ENCODE measurements at places on chromosomes 5 and 9.

GRCh38 chr9:109253637-109254284, 67.1 kb downstream of the EPB41L4B start:
- no peak for DNase-seq

DNA sequence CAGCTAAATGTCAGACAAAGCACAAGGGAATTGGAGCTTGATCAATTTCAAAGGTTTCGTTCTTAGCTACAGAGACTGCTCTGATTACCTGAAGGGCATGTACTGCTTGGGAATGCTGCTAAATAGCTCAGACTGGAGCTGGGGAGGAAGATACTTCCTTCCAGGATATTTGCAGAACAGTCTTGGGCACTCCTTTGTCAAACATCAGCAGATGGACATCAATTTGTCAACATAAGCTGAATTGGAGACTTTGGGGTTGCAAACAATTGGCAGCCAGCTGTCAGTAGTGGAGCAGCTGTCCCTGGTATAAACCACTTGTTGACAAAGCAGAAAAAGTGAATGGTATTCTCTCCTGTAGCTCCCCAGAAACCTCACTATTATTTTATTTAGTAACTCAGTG, 182.0 kb downstream of the CCDC192 start:
- no peak for DNase-seq

DNA sequence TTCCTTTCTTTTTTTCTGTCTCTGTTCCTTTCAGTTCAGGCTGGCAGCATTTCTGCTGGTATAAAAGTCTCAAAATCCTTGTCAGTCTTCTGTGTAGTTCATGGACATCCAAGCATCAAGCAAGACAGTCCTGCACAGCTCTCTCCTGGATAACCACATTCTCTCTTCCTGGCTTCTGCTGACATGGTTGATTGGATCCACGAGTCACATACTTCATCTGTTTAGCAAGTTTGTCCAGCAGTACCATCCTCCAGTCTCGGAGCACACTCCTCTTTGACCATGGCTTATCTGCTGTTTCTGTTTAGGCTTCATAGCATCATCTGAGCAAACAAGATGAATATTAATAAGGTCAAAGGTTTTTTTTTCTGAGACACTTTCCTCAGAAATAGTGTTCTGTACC, 220.8 kb downstream of the KDM4C start:
- no peak for DNase-seq

DNA sequence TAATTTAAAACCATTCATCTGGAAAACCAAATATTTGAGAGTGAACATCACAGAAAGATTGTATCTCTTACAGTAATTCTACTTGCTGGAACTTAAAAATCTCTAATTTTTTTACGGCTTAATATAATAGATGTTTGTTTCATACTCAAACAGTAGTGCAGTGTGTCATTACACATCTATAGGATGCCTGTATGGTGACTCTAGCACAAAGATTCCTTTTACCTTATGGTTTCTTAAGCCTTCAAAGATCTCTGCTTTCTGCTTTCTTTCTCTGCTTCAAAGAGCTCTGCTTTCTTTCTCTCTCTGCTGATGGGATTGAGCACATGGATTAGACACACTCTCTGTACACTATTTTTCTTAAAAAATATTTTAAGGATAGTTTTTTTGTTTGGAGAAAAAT, 374.0 kb upstream of the CDH9 start:
- no peak for DNase-seq

DNA sequence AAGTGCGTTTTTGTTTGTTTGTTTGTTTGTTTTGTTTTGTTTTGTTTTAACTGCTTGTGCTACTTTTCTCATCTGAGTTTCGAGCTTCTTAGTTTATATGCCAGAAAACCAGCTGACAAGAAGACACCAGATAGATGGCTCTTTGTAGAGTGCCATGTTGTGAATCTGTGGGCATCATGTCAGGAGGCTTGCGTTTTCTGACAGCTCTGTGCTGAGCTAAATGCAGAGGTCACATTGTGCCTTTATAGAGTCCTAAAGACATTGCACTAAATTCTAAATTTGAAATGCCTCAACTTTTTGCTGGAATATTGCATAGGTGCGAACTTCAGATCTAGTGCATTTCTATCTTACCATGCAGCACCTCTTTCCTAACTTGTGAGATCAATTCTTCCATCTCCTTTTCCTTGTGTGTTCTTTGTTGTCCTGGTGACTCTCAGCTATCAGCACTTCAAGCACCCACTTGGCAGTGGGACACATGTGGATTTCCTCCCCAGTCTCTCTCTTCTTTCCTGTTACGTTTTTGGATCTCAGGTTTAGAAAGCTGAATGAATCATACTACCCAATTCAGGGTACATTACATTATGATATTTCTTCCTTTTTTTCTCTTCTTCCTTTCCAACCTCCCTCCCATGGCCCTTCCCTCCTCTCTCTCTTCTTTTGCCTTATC, 379.0 kb upstream of the RPS23 start:
- no peak for DNase-seq

GRCh38 chr5:493758-494157, 30.5 kb downstream of the SLC9A3 start:
- no peak for DNase-seq

DNA sequence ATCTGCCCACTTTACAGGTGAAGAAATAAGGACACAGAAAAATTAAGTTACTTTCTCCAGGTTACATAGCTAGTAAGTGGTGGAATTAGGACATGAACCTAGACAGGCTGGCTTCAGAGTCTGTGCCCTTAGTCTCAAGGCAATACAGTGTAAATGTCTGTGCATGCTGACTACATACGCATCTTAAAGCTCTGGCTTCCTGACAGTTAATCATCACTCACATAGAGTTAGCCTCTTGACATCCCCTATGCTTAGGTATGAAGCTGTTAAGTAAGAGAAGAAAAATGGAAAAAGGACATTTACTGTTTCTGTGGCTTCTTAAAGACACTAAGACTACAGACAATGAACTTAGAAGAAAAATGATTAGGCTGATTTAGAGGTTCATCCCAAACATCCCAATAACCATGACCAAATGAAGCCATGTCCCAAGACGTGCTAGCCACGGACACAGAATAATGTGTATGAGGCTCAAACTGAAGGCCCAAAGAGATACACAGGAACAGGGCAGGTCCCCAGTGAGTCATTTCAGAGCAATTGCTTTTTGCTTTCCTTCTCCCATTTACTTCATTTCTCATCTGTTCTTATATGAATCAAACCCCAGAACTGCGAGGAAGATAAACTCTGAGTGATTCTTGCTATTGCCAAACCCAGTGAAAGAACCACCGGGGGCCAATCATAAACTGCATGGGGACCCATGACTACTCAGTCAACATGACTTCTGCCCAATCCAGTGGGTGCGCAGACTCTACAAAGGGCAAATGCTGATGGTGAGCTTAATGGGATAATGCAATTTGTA, 100.0 kb upstream of the IFNK start:
- DNase-seq, result no peak

GRCh38 chr9:78437296-78437695, 140.4 kb downstream of the PSAT1 start:
- no peak for DNase-seq

GRCh38 chr5:150167512-150167850, 903 bp downstream of the CDX1 start:
- DNase-seq, result no peak

DNA sequence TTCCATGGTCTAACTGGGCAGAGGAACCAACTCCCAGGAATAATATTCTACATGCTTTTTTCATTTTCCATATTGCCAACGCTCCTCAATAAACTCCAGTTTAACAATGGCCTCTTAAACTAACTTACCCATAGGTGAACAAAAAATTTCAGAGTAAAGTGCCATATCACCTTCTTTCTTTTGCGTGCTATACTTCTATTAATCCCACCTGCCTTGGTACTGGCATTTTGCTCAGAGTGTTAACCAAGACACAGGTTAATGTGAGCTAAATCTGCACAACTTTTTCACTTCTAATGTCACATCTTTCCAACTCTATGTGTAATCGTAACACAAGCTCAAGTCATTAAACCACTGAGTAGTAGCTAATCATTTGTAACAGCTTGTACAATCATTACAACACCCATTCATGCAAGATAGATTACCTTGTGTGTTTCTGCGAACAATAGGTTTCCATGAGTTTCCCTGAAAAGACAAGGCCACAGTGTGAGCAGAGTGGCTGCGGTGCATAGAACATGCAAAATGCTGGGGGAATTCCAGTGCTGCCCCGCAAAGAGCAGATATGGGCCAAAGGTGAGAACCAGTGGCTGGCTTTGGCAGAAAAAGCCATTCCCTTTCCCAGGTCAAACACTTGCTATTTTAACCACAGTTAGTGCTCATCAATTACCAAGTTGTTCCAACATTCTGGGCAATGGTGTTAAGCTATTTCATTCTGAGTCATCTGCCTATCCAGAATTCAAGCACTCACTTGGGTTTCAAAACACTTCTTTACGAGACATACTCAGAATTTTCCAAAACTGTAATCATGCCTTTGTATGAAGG, 42.8 kb downstream of the TIMD4 start:
- no peak for DNase-seq

DNA sequence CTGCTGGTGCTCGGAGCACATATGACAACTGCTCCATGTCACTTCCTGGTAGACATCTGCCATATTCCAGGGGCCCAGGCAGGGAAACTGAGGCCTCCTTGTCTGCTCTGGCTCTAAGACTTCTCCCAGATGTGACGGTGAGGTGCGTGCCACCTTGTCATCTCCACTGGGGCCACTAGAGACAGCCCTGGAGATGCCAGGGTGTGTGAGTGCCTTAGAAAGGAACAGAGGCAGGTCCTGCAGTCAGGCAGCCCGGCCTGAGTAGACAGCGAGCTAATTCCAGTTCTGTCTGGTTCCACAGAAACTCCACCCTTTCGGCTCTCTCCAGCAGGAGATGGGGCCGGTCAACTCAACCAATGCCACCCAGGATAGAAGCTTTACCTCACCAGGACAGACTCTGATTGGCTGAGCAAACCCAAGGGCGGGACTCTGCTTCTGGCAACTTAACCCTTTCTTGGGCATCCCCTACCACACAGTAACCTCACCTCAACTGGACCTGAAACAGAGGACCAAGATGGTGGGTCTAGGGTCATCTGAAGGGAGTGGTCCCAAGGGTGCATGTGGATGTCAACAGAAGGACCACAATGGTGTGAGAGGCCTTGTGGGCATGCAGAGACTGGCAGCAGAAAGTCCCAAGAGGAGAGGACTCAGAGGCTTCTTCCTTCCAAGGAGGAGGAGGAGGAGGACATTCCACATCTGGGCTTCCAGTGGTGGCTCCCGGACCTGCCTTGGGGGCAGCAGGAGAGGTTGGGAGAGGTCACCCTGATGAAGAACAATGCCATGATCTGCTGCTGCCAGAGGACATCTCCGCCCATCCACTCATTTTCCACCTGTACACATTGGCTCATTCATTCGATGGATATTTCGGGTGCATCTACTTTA, 77.7 kb downstream of the RGS3 start:
- DNase-seq, result peak; percentile 19

DNA sequence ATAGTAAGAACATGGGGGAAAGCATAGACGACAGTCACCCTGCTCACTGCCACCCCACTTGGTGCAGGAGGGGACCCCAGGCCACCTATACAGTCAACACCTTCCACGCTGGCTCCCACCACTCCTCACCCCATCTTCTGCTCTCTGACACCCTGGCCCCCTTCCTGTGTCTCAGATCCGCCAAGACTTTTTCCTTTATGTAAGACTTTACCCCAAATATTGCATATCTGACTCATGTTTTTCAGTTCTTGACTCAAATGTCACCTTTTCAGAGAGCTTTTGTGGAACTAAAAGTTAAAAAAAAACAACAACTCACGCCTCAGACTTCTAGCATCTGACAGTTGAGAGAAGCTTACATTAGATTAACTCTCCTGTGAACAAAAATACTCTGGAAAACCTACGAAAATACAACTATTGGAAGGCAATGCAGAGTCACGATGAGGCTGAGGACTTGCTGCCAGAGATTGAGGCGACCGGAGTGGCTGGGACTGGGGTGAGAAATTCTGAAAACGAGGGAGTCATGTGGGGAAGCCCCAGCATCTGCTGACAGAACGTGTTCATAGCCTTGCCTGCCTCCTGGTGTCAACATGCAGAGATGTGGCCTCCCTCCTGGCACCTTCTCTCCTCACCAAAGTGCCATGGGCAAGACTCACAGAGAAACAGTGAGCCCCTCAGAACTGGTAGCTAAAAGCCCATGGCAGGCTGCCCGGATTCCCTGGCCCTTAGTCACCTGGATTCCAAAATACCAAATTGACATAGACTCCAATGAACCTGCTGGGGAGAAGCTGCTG, 22.4 kb upstream of the FCN2 start:
- no peak for DNase-seq

DNA sequence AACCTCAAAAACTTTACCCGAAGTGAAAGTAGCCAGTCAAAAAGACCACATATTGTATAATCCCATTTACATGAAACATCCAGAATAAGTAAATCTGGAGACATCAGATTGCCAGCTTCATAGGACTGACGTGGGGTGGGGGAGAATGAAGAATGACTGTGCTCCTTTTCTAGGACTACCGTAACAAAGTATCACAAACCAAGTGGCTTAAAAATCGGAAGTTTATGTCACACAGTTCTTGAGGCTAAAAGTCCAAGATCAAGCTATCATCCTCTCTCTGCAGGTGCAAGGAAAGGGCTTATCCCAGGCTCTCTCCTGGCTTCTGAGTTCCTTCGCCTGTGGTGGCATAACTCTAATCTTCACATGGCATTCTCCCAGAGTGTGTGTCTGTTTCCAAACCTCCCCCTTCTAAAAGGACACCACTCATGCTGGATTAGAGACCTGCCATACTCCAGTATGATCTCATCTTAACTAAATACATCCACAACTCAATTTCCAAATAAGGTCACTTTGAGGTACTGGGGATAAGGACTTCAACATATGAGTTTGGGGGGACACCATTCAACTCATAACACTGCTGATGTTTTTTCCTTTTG, 25.5 kb downstream of the ADAM19 start:
- DNase-seq, result no peak

- DNase-seq, result no peak
Measured at GRCh38 chr9:115847216-115847615, 306.4 kb upstream of the PAPPA start.

- DNase-seq, result no peak
Measured at GRCh38 chr5:93675460-93676450, 65.6 kb downstream of the POU5F2 start.

- DNase-seq, result no peak
Measured at GRCh38 chr5:173441053-173441628, 112.9 kb upstream of the STC2 start.

- peak; percentile 40 for DNase-seq
Measured at GRCh38 chr9:6305954-6306563, 22.1 kb upstream of the TPD52L3 start.

GRCh38 chr5:39876146-39876545, 451.4 kb upstream of the DAB2 start:
- no peak for DNase-seq

DNA sequence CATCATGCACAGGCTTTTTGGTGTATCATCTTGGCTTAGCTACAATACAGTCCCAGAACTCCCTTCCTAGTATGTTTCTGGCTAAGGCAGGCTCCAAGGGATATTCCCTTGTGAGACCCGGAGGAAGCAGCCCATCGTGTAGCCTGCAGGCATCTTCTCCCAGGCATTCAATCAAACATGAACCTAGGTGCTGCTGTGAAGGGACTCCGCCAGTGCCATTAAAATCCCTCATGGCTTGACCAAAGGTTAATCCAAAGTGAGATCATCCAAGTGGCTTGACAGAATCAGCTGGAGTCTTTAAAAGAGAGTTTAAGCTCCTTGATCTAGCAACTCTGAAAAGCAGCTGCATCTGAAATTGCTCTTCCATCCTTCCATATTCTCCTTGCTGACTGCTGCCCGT, 333.9 kb downstream of the DIRAS2 start:
- DNase-seq, result no peak

Data from KBM-7 (cell line).